NCI-H1694 (cell line): ENCODE measurements at places on chromosomes 3 and 15.

DNA sequence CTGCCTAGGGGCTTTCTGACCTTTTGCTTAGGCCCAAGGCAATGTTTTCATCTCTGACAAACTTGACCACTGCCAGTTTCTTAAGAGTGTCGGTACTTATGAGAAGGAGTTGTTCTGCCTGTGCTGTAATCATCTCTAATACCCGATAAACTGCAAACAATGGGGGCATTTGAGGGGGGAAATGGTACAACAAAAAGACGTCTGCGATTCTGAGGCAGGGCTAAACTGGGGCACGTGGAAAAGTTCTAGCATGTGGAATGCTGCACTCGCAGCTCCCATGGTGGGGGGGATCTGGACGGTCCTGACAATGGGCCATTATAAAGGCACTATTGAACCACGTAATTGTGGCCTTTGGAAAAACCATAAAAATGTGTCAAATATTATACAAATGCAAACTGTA is 73.1 kb upstream of the SAMMSON start:
- DNase-seq, result no peak

GRCh38 chr3:5140230-5140621 is 18.1 kb downstream of the ARL8B start:
- no peak for DNase-seq

GRCh38 chr3:198022604-198023003 is 62.6 kb downstream of the LMLN start:
- no peak for DNase-seq

DNA sequence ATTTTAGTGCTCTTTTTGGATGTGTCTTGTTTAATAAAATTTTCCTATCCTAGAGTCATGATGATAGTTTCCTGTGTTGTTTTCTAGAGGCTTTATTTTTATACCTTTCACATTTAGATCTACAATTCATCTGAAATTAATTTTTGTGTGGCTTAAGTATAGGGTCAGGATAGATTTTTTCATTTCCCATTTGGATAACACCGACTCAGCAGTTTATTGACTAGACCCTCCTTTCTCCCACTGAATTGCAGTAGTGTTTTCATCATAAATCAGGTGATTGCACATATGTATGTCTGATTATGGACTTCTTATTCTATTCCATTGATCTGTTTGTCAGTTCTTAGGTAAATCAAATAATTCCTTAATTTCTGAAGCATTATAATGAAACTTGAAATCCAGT is 10.4 kb downstream of the PRR23A start:
- no peak for DNase-seq

- DNase-seq, result no peak
Measured at GRCh38 chr15:63221346-63221745, 31.9 kb downstream of the RAB8B start.

DNA sequence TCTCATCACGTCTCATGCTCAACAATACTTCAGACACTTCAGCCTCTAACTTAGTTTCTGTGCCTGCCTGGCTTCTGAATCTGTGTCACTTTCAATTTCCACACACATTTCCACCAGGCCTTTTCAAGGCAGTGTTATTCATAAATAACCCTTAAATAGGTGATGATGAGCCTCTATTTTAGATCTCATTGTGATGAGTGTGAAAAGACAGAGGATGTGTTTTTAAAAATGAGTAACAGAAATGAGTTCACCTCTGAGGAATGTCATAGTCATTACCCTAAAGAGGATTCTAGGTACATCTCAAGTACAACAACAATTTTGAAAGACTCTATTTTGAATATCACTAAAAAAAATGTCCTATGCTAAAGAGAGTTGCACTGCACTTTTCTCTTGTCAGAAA is 64.6 kb downstream of the STAC start:
- DNase-seq, result no peak

DNA sequence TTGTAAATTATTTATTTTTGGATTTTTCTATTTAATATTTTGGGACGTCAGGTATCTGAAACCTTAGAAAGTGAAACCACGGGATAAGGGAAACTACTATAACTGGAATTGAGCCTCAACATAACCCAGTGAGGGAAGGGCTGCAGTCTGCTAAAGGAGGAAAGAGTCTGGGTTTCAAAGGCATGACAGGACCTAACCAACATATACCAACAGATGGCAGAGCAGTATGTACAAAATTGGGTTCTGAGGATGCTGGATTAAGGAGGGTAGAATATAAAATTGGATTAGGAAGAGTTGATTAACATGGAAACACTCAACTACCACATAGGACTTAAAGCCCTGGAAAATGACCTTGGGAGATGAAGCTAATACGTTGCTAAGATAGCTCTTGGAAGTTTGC is 603.5 kb downstream of the MECOM start:
- no peak for DNase-seq

DNA sequence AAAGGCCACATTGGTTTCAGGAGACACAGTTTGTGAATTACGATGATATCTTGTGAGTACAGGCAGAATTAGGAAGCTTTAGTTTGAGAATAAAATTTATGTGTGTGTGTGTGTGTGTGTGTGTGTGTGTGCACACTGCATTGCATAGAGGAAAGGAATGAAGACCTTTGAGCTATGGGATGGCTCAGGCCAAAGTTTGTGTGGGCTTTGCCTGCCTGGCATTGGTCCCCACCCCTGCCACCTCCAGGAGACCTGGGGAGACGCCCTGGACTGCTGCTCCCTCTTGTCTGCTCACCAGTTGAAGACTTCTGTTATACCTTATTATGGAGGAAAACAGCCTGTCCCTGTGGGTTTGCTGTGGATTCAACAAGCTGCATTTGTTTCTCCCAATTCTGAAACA is 37.2 kb downstream of the TIGIT start:
- no peak for DNase-seq

GRCh38 chr3:69823743-69824142 is 84.5 kb downstream of the MITF start:
- no peak for DNase-seq

GRCh38 chr3:183446838-183447205 is 18.4 kb upstream of the MCF2L2 start:
- DNase-seq, result no peak

GRCh38 chr3:11434017-11434526 is 161.9 kb downstream of the ATG7 start:
- DNase-seq, result no peak

- DNase-seq, result peak; percentile 32
Measured at GRCh38 chr3:136250903-136251460, 842 bp downstream of the PCCB start.

GRCh38 chr3:23795096-23795495 is 10.7 kb upstream of the UBE2E1 start:
- no peak for DNase-seq

DNA sequence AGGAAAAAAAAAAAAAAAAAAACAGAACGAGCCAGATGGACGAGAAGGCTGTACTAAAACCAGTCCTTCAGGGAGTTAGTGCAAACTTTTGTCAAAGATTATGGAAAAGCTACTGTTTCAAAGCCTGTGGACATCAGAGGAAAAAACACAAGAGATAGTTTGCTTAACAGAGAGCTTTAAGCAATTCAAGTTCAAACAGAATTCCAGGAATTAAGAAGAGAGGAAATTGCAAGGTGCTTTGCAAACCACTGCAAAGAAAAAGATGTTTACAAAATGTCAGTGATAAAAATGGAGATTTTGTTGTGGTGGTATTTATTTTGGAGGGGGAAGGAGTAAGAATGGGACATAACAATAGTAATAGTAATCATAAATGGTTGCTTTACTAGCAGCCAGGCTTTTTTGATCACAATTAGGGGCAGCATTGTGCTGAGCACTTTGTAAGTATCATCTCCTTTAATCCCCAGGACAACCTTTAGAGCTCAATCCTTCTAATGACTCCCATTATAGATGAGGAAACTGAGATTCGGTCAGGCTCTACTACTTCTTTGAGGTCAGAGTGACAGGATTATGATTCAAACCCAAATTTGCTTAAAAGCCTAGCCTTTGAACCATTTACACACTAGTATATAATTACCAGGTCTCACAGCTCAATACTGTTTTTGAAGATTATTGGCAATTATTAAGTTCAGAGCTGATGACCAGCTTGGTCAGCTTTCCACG is 22.4 kb upstream of the ARHGEF3 start:
- no peak for DNase-seq

GRCh38 chr3:11230832-11231231 is 41.4 kb upstream of the ATG7 start:
- DNase-seq, result no peak

DNA sequence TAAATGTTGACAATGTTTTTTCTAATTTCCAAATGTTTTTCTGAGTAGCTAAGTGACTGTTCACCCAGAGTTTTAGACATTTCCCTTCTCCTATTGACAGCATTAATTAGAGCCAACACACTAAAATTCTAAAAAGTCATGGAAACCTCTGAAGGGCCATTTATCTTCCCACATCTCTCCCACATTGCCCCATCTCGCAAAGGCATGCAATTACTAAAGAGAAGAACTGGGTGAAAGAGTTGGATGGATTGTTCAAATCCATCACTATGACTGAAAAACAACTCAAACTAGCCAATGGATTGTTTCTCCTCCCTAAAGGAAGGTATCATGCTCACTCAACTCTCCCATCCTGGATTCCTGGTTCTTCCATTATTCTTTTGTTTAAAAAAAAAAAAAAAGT is 30.0 kb upstream of the PHLDB2 start:
- DNase-seq, result no peak

- no peak for DNase-seq
Measured at GRCh38 chr3:138113326-138113725, 2.1 kb downstream of the DZIP1L start.
